Left forelimb (tissue), 1 donor: ENCODE measurements at places on chromosomes 7 and 10.

- DNase-seq: no peak
Measured at GRCh38 chr10:120172356-120172755, 279.8 kb downstream of the SEC23IP start.

DNA sequence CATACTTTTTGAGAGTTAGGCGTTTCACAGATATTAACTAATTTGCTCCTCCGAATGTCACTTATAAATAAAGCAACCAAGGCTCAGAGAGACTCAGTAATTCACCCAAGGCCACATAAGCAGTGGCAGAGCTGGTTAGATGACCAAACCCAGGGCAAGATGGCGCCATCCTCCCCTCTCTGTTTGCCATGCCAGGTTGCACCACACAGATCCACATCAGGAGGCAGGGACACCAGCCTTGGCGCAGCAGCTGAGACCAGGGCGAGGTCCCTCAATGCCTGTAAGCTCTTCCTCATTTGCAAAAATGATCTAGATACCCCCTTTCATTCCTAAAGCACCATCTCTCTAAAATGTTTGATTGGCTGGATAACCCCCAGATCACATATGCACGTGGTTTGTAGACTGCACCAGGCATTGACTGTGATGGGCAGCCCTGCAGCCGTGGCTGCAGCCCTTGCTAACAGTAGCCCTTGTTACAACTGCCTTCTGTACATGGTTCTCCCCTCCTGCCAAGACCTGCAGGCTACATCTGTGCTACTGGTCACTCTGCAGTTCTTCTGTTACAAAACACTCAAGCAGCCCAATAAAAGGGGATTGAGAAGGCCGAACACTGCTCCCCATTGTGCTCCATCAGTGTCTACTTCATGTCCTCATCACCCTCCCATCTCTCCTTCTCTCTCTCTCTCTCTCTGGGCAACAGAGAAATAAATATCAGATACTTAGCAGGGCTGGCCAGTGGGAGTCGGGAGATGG lies 298.6 kb downstream of the PRPF18 start:
- DNase-seq: no peak

DNA sequence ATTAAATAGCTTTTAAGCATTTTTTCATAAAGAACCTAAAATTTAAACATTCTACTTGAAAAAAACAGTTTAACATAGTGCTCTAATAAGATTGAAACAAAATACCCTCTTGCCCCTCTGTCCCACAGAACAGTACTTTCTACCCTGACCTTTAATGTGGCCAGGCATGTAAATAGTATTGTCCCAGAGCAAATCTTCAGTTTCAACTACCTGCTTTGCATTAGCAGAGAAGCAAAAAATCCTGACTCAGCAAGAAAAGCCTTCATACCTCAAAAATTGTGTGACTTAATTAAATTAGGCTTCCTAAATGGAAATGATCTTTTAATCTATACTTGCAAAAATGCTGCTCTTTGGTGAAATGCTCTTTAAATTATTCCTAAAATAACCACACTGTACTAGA lies 237.4 kb upstream of the AOAH start:
- no peak for DNase-seq

GRCh38 chr10:3482200-3482993 lies 302.6 kb downstream of the KLF6 start:
- DNase-seq: no peak

- DNase-seq: no peak
Measured at GRCh38 chr10:80487791-80488538, 33.9 kb downstream of the TSPAN14 start.

- DNase-seq: no peak
Measured at GRCh38 chr7:2860627-2861133, 16.6 kb upstream of the GNA12 start.

DNA sequence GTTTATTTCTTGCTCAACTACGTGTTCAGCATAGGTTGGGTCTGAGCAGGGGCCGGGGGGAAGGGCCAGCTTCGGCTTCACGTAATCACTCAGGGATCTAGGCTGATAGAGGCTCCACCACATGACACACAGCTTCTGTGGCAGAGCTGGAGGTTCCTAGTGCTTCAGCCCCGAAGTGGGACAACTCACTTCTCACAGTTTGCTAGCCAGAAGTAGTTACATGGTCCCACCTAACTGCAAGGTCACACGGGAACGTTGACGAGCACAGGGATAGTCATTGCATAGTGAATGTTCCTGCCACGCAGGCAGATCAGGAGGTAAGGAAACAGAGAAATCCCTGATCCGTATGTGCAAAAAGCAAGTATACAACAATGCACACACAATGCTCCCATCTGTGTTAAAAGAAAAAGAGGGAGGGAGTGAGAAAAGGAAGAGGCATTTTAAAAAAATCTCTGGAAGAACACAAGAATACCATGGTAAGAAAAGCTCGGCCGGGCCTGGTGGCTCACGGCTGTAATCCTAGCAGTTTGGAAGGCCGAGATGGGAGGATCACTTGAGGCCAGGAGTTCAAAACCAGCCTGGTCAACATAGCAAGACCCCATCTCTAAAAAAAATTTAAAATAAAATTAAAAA lies 16.9 kb downstream of the SMURF1 start:
- no peak for DNase-seq

DNA sequence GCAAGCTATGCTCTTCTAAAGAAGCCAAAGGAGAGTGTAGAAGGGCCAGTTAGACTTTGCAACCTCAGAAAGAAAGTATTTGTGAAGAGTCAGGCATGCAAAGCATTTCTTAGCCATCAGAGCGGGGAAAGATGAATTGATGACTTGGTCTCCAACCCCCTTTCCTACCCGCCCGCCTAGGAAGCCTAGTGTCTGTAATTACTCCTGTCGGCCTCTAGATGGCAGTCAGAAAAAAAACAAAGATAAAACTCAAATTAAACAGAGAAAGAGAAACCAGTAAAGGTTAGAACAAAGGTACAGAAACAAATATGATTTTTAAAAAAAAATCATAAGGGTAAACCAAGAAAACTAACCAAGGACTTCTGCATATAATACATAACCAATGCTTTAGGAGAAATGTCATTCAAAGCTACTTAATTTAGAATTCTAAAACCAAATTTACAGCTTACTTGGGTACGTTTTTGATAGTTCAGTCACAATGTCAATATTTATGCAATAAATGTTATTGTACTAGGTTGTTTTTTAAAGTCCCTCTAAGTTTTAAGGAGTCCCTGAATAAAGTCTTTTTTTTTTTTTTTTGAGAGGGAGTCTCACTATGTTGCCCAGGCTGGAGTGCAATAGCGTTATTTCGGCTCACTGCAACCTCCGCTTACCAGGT lies 97.6 kb downstream of the LYZL1 start:
- DNase-seq: no peak

DNA sequence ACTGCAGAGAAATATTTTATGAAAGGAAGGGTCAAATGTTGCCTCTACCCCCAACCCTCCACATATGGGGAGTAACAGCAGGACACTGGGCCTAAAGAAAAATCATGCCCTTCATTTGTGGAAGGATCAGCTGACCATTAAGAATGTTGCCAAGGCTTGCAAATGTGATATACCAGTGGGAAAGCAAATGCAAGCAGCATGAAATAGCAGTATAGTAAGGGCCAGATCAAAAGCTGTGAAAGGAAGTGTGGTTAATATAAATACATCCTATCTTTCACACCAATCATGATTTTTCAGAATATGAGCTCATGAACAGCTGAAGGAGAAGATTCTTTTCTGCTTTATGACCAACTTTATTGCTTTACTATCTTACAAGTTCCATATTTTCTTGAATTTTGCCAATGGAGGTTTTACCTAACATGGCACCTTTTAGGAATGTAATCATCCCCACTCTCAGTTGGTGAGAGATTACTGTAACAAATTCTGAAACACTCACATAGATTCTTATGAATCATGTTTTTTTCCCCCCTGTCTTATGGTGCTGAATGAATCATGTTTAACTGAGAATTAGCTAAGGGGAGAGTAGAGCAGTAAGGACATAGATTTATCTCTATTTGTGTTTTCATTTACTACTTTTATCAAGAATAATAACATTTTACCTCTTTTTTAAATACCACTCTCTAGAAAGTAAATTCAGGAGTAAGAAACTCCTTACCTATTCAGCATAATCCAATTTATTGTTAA lies 12.1 kb upstream of the ATAD1 start:
- no peak for DNase-seq

DNA sequence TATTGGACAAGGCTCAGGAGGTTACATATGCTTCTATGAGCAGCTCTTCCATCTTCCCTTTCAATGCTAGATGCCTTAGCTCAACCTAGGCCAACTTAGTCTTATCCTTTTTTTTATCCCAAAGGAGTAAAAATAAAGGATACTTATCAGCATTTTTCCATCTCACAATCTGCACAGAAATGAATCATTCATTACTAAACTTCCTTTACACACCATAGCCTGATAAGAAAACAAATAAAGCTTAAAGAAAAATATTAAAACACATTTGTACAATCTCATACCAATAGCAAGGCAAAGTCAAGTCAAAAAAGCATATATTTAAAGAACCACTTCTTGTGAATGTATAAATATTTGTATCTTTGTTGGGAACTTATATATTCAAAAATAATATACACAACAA lies 407.4 kb downstream of the GRM8 start:
- DNase-seq: no peak

GRCh38 chr10:104614245-104614831 lies 26.8 kb upstream of the SORCS3 start:
- DNase-seq: no peak

GRCh38 chr7:121002757-121003200 lies 14.3 kb downstream of the CPED1 start:
- DNase-seq: no peak

GRCh38 chr10:113446739-113447138 lies 106.1 kb upstream of the HABP2 start:
- DNase-seq: no peak

- DNase-seq: no peak
Measured at GRCh38 chr10:119726676-119727261, 919 bp downstream of the INPP5F start.

- no peak for DNase-seq
Measured at GRCh38 chr10:116888380-116889055, 39.2 kb downstream of the ENO4 start.

DNA sequence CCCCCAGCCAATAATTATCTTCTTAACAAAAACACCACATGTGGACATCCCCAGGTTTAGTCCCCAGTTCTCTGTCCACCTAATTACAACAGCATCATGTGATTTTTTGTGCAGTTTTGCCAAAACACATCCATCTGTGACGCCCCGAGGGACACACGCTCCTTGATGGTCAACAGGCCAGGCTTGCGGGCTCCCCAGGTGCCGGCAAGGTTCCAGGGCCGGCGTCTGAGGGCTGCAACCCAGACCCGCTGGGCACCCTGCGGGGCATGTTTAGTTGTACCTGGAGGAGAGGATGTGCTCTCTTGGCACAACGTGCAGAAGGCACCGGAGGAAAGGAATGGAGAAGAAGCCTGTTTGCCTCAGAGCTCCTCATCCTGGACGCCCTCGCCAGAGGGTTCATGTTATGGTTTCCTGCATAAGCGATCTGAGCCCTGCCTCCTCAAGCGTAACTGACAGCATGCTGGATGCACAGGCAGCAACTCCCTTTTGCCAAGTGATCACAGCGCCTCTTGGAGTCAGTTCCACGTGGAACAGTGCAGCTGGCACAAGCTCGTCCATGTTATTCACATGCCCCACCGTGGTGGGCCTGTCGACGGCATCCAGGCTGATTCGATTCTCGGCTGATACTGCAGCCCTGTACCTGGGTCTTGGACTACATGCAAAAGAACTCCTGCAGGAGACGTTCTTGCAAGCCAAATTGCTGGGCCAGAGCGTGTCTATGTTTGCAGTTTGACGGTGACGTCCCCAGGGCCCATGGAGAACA lies 41.6 kb downstream of the JAKMIP3 start:
- peak; percentile 65 for DNase-seq

DNA sequence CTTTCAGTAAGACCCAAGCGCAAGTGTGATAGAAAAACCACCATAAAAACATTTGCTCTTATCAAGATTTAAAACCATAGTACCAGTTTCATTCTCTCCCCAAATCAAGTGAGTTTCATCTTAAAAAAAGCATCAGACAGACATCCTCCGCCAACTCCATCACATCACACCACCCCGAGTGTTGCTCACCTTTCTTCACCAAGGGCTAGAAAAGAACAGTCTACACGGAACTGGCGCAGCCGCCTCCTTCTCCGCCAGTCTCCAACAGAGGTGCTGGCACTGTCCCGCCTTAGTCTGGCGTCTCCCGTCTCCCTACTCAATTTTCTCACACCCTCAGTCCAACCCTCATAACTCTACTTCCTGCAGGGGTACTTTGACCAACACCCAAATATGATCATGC lies 46.9 kb upstream of the WIPI2 start:
- no peak for DNase-seq

- DNase-seq: no peak
Measured at GRCh38 chr7:55887821-55888247, 578 bp downstream of the ZNF713 start.

DNA sequence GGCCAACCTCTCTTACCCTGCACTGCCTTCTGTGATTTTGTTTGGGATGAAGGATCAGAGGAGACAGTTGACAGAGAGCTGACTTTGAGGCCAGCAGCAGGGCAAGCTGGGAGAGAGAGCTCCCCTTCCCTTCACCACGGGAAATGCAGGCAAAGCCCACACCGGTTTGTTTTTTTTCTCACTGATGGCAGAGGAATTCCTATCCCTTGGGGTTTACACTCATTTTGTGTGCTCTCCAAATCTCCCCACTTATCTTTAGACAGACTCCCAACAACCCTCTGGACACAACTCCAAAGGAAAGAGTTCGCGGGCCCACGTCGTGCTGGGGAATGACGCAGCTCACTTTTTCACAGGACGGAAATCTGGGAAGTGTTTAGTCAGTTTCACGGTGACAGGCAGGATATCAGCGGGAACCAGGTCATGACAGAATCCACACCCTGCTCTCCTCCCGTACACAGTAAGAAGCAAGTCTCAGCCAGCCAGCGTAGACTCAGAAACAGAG lies 68.3 kb upstream of the FAM171A1 start:
- DNase-seq: no peak

GRCh38 chr10:76350583-76350982 lies 919.2 kb downstream of the LRMDA start:
- DNase-seq: no peak

GRCh38 chr10:91433620-91434019 lies 23.5 kb downstream of the HECTD2 start:
- no peak for DNase-seq
